ENCODE measurements at places on chromosomes 4 and X. TPM values are rescaled to one million over a fixed set of nuclear protein-coding genes. Genes with fewer than 3 reads are reported as not detected.

The SLC16A2 gene
- total RNA-seq: 2.8 TPM

GRCh38 chr4:37847311-37847884 lies 20.9 kb downstream of the PGM2 start:
- DNase-seq: no peak

GRCh38 chr4:156971165-156971675 lies 379 bp downstream of the PDGFC start:
- peak; percentile 34 for DNase-seq

- DNase-seq: peak; percentile 76
Observed at GRCh38 chrX:48961585-48962091, 4.2 kb upstream of the OTUD5 start.

DNA sequence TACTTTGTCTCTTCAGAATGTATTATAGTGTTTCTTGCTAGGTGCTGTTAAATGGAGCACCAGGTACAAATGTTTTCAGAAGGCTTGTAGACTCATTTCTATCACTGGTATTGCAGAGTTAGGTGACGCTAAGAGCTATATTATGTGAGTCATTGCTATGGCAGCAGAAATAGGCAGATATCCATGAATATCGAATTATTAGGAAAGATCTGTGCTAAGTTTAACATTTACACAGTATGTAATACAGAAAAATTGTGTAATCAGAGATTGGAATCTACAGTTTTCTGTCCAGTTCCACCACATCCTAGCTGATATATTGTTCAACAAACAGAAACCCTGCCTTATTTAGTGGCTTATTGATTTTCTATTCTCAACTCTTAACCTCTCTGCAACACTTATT lies 1025.5 kb downstream of the STIM2 start:
- no peak for DNase-seq

The SPIN2B gene
- 9.9 TPM for total RNA-seq

DNA sequence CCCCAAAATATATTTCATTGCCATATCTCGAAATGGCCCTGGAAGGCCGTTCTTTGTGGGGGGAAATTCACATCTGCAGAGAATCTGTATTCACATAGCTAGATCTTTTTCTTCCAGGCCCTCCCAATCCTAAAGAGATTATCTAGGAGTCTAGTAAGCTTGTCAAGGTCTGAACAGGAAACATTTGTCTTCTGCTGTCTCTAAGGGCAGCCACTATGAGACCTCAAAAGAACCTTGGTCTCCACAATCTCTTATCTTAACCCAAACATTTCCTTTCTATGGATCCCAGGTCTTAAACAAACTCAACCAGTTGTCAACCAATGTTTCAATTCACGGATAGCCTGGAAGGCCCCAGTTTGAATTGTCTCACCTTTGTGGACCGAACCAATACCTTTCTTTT lies 45.0 kb downstream of the CRLF2 start:
- no peak for DNase-seq

- no peak for DNase-seq
Observed at GRCh38 chrX:73647632-73648322, 84.8 kb downstream of the CHIC1 start.

GRCh38 chrX:49053223-49054072 lies 5.4 kb upstream of the CCDC120 start:
- peak; percentile 62 for DNase-seq

The LANCL3 gene
- 3.1 TPM for total RNA-seq

DNA sequence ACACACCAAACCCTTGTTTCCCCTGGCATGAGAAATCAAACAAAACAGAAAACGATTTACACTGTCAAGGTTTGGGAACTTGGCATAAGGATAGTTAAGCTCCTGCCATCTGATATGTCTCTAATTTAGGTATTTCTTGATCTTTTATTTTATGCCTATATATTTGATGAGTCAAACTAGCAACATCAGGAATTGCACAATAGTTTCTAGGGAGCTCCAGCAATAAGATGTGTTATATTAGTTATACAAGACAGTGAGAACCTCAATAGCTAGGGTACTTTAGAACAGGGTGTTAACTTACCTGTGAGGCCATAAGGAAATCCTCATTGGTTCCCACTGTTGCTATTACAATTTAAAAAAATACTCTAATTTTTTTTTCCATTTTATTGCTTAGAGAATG lies 474.2 kb downstream of the GBA3 start:
- DNase-seq: no peak

GRCh38 chr4:101289306-101289705 lies 58.0 kb downstream of the PPP3CA start:
- DNase-seq: no peak

The DCAF8L2 gene
- not detected for total RNA-seq

- DNase-seq: peak; percentile 31
Observed at GRCh38 chr4:165873298-165874071, 448 bp downstream of the TLL1 start.

- no peak for DNase-seq
Observed at GRCh38 chrX:27463187-27463586, at the start of gene PPP4R3C. PPP4R3C (minus strand) TSS chrX:27463341; CDS start chrX:27463296, 45 bp downstream.

GRCh38 chr4:106898621-106899230 lies 137.4 kb downstream of the DKK2 start:
- DNase-seq: peak; percentile 64

DNA sequence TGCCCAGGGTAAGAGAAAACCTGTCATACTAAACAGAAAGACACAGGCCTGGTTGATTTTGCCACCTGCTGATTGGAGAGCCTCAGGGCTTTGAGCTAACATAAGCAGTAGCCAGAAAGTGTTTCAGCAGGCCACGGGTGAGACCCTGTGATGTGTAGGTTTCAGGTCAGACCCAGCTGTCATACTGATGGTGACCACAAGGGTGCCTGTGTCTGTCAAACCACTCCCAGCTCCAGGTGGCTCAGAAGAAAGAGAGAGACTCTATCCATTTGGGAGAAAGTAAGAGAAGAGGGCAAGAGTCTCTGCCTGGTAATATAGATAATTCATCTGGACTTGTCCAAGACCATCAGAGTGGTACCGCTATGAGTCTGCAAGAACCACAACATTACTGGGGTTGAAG lies 72.8 kb upstream of the NLRP2B start:
- no peak for DNase-seq

GRCh38 chr4:180455226-180455625 lies 1788.0 kb upstream of the TENM3 start:
- DNase-seq: no peak

DNA sequence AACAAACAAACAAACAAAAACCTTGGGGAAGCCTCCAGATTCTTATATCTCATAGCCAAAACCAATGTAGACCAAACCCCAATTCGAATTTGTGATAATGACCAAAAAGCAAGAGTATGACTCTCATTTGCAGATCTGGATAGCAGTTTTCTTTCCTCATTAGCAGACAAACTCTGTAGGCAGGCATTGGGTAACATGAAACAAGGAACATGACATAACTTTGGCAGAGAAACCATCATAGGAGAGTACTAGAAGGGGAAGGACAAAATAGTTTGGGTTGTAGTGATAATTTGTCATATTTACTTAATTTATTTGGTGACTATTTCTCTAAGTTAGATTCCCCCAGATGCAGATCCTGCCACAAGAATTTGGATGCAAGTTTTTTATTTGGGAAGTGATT lies 187.8 kb downstream of the MID1IP1 start:
- DNase-seq: no peak

- DNase-seq: no peak
Observed at GRCh38 chrX:9938516-9938915, 28.6 kb upstream of the CLDN34 start.

The MRPL1 gene
- total RNA-seq: 133 TPM

GRCh38 chrX:20129547-20129946 lies 12.1 kb downstream of the EIF1AX start:
- DNase-seq: no peak

DNA sequence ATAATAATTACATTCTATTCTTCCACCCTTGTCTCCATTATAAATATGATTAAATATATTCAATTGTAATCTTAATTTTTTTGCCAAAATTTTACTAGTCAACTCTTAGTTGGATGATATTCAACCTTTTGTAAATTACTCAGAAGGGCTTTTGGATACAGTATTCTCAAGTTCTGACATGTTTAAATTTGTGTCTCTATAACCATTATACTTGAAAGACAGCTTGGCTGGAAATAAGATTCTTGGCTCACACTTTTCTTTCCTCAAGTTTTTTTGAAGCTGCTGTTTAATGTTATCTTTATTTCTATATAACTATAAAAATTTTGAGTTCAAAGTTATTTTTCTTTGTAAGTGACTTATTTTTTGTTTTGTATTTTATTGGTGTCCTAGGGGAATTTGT lies 214.4 kb downstream of the ARAP2 start:
- no peak for DNase-seq

DNA sequence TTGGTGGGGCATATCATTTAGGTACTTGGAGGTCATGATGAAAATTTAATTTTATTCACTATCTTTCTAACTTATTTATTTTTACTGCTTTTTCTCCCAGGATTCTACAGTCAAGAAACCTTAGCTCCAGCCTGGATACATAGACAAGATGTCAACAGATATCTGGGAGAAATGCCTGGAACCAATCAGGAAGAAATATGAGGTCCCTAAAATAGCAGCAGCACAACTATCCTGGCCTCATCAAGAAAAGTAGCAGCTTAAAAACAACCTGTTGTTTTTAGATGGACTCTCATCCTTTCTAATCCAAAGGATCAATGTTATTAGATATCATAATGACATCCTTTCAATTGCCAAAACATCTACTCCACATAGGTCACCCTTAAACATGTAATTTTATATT lies 54.5 kb downstream of the MAOB start:
- DNase-seq: peak; percentile 28

- no peak for DNase-seq
Observed at GRCh38 chr4:150256841-150257730, 178.8 kb downstream of the DCLK2 start.

- no peak for DNase-seq
Observed at GRCh38 chrX:12777670-12778069, 13.5 kb upstream of the PRPS2 start.

GRCh38 chr4:13483768-13484121 lies 395 bp downstream of the RAB28 start:
- DNase-seq: peak; percentile 39

The COL4A6 gene
- 30.8 TPM for total RNA-seq

The RENBP gene
- total RNA-seq: 8.3 TPM

DNA sequence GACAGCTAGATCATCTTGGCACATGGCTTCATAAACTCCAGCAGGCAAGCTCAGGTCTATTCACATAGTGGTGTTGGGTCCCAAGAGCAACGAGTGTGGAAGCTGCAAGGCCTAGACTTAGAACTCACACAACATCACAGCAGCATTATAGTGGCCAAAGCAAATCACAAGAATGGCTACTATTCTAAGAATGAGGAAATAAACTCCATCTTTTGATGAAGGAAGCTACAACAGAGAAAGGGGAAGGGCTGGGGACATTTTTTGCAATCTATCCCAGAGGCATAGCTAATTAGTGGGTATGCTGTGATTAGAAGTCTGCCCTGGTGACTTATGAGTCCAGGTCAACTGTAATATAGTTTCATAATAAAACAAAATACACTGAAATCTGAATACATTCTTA lies 42.9 kb upstream of the TAB3 start:
- no peak for DNase-seq

DNA sequence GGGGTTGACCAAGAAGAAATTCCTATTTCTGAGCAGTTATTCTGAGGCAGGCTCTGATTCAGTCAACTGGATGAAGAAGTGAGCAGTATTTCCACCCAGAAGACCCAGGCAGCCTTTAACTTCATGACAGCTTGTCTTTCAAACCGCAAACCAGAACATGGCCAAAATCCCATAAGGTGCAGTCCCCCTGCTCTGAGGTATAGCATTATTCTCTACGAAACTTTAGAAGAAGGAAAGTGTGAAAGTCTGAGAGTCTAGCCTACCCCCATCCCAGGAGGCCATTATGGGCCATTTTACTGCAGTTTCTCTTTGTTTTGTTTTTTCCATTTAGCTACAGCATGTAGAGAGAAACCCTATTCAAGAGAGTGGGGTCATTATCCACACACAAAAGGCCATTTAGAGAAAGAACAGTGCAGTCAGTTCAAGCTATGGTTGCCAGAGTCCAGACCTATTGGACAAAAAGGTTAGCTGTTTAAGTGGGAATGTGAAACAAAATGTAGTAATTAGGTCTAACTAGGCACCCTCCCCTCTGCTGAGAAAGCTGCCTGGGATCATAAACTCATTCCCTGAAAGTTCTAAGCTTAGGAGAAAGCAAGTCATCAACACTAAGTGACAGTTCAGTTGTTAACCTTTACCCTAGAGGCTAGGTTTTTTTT lies 52.1 kb upstream of the RASGEF1B start:
- no peak for DNase-seq

- DNase-seq: no peak
Observed at GRCh38 chr4:43990551-43990950, 458.1 kb downstream of the KCTD8 start.

- peak; percentile 57 for DNase-seq
Observed at GRCh38 chrX:40005292-40006011, 92.3 kb downstream of the BCOR start.

The SHROOM4 gene
- total RNA-seq: 2.7 TPM

Measured in stomach (tissue), 19 donors.